ENCODE measurements at places on chromosomes 5 and 9. TPM values are rescaled to one million over a fixed set of nuclear protein-coding genes. Genes with fewer than 3 reads are reported as not detected.

DNA sequence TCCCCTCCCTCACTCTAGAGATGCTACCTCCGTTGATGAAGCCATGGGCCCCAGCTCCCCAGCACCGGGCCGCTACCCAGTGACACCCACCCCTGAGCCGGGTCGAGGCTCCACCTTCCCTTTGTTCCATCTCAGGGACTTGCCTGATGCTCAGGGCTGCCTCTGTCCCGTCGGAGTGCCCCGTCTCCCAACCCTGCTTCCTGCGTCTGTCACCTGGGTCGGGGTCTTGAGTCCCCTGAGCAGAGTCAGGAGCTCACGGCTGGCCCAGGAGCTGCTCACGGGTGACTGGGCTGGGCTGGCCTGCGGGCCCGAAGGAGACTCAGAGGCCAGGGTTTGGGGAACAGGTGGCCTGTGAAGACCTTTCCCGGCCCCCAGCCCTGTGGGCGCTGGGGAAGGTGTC lies 85.3 kb downstream of the KCNT1 start:
- DNase-seq = no peak

DNA sequence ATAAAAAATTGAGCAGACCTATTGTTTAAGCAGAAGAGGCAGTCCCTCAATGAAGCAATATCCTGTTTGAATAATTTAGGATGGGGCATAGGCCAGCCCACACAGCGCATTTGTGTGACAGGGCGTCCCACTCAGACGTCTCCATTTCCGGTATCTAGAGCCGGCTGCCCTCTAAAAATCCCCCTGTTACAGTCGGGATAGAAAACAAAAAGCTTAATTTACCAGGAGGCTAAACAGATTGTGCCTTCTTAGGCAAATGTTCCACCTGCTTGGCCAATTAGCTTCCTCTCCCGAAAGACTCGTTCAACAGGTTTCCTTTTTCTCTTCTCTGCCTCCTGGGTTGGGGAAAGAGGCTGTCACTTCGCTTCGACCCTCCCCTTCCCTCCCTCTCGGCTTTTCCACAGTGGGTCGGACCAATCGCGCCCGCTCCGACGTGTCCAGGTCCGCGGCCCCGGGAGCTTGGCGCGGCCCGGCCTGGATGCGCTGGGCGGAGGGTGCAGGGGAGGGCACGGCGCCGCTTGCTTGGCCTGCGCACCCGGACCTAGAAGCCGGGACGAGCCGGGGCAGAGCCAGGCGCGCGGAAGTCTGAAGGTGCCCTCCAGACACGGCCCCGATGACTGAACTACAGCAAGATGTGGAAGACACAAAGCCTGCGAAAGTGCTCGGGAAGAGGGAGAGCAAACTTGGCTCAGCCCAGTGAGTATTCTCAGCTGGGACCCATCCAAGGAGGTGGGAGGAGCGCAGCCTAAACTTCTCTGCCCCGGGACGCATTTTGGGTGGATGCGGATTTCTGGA lies at the start of gene GRAMD2B:
TSS of gene GRAMD2B (plus strand) at position 416 of the 795 bp plus-strand sequence. CDS start at position 614, 198 bp downstream.
- DNase-seq = peak; percentile 83

GRCh38 chr9:18887546-18887945 lies 145.5 kb downstream of the SAXO1 start:
- no peak for DNase-seq

DNA sequence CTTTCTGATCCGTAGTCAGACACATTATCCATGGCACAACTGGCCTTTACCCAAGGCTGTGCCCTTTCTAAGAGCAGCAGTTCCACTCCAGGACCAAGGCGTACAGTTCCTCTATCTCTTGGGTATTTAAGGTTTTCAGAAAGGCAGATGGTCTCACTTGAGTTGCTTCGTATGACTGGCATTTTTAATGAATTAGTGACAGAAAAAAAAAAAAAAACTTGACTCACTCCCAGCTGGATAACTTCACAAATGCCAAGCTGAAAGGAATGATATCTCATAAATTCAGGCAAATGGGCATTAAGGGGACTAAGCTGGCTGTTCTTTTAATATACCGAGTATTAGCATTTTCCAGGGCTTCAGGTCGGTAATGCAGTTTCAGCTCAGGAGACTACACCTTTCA lies 60.7 kb downstream of the SLC24A2 start:
- no peak for DNase-seq

Gene HAVCR2
- total RNA-seq = 24.3 TPM

Gene TMEM174
- not detected for total RNA-seq
